ENCODE measurements at places on chromosomes 1 and 21.

DNA sequence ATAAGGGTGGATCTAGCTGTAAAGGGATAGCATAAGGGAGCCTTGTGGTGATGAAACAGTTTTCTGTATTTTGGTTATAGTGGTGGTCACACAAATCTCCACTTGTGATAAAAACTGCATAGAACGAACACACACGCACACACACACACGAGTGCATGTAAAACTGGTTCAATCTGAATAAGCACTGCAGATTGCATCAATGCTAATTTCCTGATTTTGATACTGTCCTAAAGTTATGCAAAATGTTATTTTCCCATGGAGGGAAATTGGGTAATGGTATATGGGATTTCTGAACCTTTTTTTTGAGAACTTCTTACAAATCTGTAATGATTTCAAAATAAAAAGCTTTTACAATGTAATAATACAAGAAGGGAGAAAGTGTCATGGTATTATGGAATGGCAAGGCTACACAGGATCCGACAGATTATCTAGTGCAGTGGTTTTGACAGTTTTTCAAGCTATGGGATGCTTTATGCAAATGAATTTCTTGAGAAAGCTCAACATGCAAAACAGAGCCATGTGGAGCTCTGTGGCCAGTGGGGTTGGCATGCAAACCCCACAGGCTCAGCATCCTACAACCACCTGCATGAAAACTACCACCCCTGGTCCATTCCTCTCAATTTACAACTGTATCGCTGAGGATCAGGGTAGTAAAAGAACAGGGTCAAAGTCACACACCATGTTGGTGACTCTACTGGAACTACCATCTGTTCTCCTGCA, 18.8 kb downstream of the SLC41A1 start:
- no peak for DNase-seq

GRCh38 chr21:29501451-29501850, 202.7 kb downstream of the BACH1 start:
- peak; percentile 72 for DNase-seq

GRCh38 chr1:197360068-197360467, 92.0 kb downstream of the CRB1 start:
- no peak for DNase-seq

DNA sequence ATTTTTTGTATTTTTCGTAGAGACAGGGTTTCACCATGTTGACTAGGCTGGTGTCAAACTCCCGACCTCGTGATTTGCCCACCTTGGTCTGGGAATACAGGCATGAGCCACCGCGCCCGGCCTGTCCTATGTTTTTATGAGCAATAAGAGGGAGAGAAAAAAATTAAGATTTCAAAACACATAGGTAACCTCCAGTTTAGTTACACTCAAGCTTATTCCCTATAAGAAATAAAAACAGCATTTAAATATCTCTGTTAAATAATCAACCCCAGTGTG, 7.1 kb downstream of the RSBN1 start:
- no peak for DNase-seq

DNA sequence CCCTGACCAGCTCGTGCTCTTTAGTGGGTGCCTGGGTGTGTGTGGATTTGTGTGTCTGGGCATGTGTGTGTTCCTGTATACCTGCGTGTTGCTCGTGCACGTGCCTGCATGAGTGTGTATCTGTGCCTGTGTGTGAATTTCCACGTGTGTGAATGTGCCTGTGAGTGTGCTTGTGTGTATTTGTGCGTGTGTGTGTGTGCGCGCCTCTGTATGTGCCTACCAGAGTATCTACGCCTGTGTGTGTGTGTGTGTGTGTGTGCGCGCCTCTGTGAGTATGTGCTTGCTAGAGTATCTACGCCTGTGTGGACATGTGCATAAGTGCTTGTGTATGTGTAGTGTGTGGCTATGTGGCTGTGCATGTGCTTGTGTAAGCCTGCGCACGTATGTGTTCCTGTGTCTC, 691 bp upstream of the SELENBP1 start:
- DNase-seq: no peak

- no peak for DNase-seq
These were observed 383.8 kb upstream of the VAMP3 start for GRCh38 chr1:7387053-7387927.
